ENCODE measurements at places on chromosomes 16 and 17. TPM values are rescaled to one million over a fixed set of nuclear protein-coding genes. Genes with fewer than 3 reads are reported as not detected.

GRCh38 chr17:80738987-80739730 is 194.5 kb downstream of the RPTOR start:
- no peak overlapping the region for H3K27ac ChIP-seq
- no peaks in the 10 kb centered on the region for H3K36me3 ChIP-seq
- DNase-seq, result no peak
- no peak overlapping the region for H3K4me3 ChIP-seq
- H3K4me1 ChIP-seq, result peaks cover 14% of the 10 kb centered on the region

The ANKRD13B gene
- total RNA-seq, result 8.2 TPM

- H3K4me3 ChIP-seq, result peak overlapping the region; percentile 26
- no peaks in the 10 kb centered on the region for H3K36me3 ChIP-seq
- no peaks in the 10 kb centered on the region for H3K27me3 ChIP-seq
- DNase-seq, result peak; percentile 71
- peak overlapping the region; percentile 39 for H3K27ac ChIP-seq
Measured at GRCh38 chr17:47229535-47230443, 20.6 kb downstream of the MYL4 start.

DNA sequence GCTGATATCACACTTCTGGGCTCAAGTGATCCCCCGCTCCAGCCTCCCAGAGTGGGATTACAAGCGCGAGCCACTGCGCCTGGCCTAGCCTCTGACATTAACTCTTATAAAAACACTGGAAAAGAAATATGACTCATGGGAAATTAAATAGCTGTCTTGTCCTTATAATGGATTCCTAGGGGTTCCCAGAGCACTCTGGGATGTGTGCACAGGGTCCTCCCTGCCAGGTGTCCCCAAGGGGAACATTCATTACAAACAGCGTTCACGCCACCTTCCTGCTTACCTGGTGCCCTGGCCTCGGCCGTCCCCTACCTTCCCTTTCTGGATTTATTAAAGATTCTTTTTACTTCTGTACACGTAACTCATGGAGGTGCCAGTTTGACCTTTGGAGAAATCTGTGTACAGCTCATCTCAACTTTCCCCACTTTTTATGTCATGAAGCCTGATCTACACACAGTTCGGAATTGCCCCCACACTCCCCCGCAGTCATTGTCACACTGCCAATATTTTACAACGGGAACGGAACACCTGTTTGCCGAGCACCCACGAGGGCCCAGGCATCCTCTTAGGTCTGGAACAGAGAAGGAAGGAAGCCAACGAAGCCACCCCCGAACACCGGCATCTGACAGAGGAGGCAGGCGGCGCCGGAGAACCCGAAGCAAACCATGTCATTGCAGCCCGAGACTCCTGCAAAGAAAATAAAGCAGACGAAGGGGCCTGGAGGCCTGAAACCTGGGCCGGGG is 39.7 kb upstream of the MEAK7 start:
- no peaks in the 10 kb centered on the region for H3K27me3 ChIP-seq
- H3K36me3 ChIP-seq, result no peaks in the 10 kb centered on the region
- DNase-seq, result no peak

- H3K27me3 ChIP-seq, result no peaks in the 10 kb centered on the region
- DNase-seq, result peak; percentile 26
- peaks cover 34% of the 10 kb centered on the region for H3K4me1 ChIP-seq
Measured at GRCh38 chr16:53755026-53755910, 51.3 kb downstream of the FTO start.

DNA sequence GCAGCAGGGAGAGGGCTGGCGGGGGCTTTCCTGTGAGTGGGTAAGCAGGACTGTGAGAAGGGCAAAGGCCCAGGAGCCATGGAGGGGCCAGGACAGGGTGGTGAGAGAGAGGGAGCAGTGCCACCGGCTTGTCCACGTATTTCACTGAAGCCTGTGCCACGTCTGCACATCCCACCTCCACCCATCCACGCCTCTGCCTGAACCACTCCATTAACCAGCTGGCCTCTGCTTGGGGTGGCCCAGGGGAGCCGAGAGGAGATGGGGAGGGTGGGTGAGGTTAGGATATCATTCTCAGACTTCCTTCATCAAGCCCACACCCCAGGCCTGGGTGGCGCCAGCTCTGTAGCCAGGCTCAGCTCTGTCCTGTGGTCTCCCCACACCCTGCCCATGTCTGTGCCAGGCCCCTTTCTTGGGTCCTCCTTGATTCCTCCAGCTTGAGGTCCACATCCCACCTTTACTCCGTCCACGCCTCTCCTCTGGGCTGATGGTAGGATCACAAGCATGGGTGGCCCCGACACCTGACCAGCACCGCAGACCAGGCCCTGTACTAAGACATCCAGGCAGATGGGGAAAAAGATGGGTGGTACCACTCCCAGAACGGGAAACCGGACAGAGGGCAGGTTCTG is 3.2 kb upstream of the FN3K start:
- no peak overlapping the region for H3K27ac ChIP-seq
- H3K27me3 ChIP-seq, result no peaks in the 10 kb centered on the region
- H3K36me3 ChIP-seq, result peaks cover 15% of the 10 kb centered on the region
- H3K4me1 ChIP-seq, result peaks cover 16% of the 10 kb centered on the region

- H3K36me3 ChIP-seq, result no peaks in the 10 kb centered on the region
- H3K4me3 ChIP-seq, result no peak overlapping the region
- peaks cover 97% of the 10 kb centered on the region for H3K4me1 ChIP-seq
- peak overlapping the region; percentile 98 for H3K27ac ChIP-seq
- DNase-seq, result no peak
Measured at GRCh38 chr17:45311401-45311759, 5.4 kb downstream of the MAP3K14 start.

The CARD14 gene
- total RNA-seq, result not detected

The GSG1L2 gene
- not detected for total RNA-seq

The ACLY gene
- total RNA-seq, result 28.0 TPM

DNA sequence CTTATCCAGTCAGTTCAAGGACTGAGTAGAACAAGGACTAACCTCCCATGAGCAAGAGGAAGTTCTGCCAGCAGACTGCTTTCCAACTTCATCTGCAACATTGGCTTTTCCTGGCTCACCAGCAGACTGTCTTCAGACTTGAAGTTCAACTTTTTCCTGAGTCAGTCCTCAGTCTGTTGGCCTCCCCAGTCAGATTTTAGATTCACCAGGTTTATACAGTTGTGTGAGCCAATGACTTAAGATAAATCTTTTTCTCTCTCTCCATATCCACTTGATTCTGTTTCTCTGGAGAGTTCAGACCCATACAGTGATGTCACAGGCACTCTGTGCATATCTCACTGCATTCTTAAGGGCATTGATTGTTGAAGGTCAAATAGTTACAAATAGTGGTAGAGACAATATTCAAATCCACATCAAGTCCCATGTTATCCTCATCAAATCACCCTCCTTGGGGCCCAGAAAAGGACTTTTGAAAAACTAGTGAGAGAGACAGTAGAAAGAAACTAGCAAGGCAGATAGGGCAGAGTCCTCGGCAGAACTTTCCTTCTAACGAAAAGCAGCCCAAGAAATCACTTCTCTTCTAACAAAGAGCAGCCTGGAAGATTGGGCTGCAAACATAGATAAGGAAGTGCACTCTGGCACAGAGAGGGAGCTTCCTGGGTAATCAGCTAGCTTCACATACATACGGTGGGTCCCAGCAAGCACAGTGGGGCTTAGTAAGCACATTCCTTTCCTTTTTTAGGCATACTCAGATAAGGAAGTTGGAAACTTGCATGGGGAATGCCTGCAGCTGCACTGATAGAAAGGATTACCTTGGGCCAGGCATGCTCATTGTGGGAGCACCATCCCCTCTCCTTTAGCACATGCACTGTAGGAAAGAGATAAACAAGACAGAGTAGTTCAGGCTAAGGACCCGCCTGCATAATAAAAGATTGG is 132.3 kb upstream of the FAM20A start:
- H3K27me3 ChIP-seq, result no peaks in the 10 kb centered on the region
- H3K36me3 ChIP-seq, result no peaks in the 10 kb centered on the region
- peak; percentile 32 for DNase-seq
- no peak overlapping the region for H3K4me3 ChIP-seq
- no peak overlapping the region for H3K27ac ChIP-seq

The NPIPA7 gene
- not detected for total RNA-seq

- H3K36me3 ChIP-seq, result no peaks in the 10 kb centered on the region
- H3K27ac ChIP-seq, result no peak overlapping the region
- DNase-seq, result no peak
- H3K4me1 ChIP-seq, result no peaks in the 10 kb centered on the region
- H3K27me3 ChIP-seq, result peaks cover 8% of the 10 kb centered on the region
Measured at GRCh38 chr17:48162946-48163506, 55.5 kb downstream of the SNX11 start.

DNA sequence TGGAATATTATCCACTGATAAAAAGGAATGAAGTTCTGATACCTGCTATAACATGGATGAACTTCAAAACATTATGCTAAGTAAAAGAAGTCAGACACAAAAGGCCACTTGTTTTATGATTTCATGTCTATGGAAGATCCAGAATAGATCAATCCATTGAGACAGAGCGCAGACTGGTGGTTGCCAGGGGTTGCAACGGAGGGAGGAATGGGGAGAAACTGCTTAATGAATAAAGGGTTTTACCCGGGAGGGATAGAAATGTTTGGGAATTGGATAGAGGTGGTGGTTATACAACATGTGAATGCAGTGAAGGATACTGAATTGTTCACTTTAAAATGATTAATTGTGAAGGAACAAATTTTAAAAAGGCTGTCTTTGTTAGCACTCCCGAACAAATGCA is 30.2 kb downstream of the WDR59 start:
- no peaks in the 10 kb centered on the region for H3K27me3 ChIP-seq
- H3K27ac ChIP-seq, result no peak overlapping the region
- H3K36me3 ChIP-seq, result no peaks in the 10 kb centered on the region
- no peaks in the 10 kb centered on the region for H3K4me1 ChIP-seq
- no peak overlapping the region for H3K4me3 ChIP-seq
- DNase-seq, result no peak

The TAC4 gene
- not detected for total RNA-seq

Data from gastrocnemius medialis (tissue), 4 donors.